ENCODE measurements at places on chromosomes 12 and 14.

DNA sequence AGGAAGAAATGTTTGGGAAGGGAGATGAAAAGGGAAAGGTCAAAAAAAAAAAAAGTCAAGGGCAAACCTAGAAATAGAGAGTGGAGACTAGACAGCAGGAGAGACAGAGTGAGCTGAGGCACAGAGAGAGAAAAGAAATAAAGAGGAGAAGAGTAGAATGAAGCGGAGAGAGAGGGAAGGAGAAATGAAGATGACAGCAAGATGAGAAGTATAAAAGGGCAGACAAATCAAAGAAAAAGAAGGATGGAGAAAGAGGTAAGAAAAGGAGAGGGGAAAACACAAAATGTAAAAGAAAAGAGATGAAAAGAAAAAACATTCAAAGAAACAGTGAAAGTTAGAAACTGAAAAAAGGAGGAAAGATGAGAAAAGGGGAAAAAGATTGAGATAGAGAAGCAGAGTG is 53.0 kb downstream of the TC2N start:
- DNase-seq = no peak

DNA sequence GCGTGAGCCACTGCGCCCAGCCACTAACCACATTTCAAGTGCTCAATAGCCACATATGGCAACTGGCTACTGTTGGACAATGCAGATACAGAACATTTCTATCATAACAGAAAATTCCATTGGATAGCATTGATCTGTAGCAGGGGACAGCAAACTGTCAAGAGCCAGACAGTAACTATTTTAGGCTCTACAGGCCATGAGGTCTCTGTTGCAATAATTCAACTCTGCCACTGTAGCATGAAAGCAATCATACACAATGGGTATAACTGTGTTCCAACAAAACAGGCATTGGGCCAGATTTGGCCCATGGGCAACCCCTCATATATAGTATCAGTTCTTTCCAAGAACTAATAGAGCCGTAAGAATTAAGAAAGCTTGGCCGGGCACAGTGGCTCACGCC is 8.0 kb downstream of the CSRNP2 start:
- no peak for DNase-seq

GRCh38 chr12:120150919-120151525 is 34.5 kb upstream of the RAB35 start:
- DNase-seq = no peak

GRCh38 chr14:68479247-68479646 is 313.6 kb downstream of the ZFP36L1 start:
- DNase-seq = no peak

DNA sequence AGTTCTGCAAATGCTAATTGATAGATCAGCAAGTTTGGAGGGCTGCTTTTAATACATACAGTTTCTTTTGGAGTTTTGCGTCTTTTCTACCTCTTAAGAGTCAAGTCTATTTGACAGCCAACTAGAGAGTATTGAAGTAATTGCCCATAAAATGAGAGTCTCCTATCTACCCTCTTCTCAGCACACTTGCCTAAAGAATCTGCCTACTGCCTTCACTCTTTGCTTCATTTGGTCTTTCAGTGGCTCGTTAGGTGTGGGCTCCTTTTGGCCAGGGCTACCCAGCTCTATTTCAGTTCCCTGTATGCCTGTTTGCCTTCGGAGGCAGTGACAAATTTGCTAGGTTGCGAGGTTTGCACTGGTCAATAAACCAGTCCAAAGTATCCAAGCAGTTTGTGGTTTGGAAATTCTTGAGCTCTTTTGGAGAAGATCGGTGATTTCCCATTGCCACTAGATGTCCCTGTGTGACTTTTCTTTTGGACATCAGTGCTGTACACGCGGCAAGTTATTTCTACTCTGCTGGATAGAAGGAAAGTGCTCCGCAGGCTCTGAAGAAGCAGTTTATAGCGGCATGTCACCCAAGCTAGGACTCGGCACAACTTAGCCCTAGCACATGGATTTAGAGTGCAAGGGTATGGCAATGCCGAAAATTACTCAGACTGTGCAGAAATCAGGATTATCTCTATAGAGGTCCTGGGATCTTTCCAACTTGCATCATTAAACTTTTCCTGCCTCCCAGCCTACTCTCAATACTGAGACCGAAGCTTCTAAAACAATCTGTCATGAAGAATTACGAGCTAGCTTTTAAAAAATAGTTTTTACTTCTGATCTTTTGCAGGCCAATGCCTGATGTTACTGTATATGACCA is 38.6 kb downstream of the MGST1 start:
- DNase-seq = no peak

GRCh38 chr12:51183816-51184215 is 10.9 kb upstream of the TFCP2 start:
- DNase-seq = no peak

DNA sequence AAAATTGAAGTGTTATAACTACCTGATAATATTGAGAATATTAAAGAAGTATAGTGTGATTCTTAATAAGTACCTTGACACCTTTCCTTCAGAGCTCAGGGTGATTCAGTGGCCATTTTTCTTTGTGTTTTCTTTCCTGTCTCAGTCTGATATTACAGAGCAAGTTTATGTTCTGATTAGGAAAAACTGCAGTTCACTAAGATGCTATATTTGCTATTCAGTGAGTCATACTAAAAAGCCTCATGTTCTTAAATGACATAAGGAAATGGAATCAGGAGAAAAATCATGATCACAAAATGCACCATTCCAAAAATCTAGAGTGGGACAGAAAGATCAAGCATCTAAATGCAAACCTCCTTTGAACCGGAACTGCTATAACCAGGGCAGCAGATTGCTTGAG is 390.6 kb upstream of the ATP2B1 start:
- DNase-seq = no peak

- no peak for DNase-seq
Measured at GRCh38 chr12:127930122-127930521, 336.8 kb upstream of the TMEM132C start.

DNA sequence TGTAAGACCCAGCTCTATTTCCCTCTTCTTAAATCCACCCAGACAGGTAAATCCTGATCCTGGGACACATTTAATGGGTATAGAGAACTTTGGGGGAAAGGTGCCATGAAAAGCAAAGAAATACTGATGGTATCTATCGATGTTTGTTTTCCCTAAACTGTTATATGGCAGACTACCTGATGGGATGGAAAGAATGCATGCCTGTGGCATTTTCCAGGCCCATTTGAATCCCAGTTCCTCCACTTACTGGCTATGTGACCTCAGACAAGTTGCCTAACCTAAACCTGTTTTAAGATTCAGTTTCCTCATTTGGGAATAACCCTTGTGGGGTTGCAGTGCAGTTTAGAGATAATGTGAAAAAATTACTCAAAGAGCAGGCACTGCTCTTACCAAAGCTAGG is 404.5 kb downstream of the FUT8 start:
- peak; percentile 19 for DNase-seq

GRCh38 chr14:104388011-104388521 is 191.5 kb upstream of the C14orf180 start:
- DNase-seq = no peak

DNA sequence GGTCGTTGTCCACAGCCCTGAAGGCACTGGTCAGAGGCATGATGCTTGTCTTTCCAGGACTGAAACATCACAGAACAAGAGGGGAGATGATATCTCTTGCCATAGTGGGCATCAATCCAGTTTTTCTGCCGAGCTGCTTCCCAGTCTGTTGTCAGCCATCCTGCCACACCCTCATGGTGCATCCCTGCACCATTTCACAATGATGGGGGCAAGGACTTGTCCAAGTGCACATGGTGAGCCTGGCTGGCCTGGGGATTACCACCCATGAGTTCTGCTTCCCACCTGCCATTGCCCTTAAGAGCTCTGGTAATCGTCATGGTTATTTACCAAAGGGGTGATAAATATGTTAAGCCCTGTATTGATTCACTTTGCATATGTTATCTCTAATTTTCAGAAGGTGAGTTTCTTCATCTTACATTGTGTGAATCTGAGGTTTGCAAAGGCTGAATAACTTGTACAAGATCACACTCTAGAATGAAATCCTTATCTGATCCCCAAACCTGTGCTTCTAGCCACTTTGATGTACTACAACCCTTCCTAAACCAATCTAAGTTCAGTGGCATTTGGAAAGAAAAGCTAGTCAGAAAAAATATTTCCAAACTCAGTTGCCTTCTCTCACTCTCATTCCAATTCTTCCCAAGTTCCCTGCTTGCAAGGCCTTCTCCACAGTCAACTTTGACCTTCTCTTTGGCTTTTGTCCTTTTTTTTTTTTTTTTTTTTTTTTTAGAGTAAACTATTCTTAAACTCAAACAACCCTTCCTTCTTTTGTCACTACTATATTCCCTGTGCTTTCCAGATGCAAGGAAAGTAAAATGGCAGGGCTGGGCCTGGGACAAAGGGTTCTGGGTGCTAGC is 2.3 kb downstream of the AVIL start:
- no peak for DNase-seq

DNA sequence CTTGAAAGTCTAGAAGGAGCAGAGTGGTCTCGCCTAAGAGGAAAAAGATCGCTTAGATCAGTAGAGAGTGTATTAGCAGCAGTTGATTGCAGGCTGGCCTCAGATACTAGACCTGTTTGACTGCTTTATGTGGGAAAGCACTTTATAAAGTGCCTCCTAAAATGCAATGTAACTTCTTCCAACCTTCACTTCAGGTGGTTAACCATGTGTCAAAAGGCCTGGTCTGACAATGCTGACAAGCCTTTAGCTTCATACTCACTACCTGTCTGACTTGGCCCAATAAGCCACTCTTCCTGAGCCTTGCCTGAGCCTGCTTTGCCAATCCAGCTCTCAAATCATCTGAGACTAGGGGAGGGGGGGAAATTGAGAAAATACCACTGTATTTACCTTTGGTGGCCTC is 14.6 kb downstream of the MGAT4C start:
- no peak for DNase-seq

GRCh38 chr12:101685092-101685491 is 12.3 kb upstream of the CHPT1 start:
- DNase-seq = no peak

GRCh38 chr12:122942637-122943036 is 23.6 kb downstream of the ABCB9 start:
- DNase-seq = no peak

GRCh38 chr12:16323638-16324037 is 23.8 kb upstream of the MGST1 start:
- DNase-seq = no peak

GRCh38 chr12:74119811-74120362 is 417.7 kb upstream of the ATXN7L3B start:
- DNase-seq = no peak

DNA sequence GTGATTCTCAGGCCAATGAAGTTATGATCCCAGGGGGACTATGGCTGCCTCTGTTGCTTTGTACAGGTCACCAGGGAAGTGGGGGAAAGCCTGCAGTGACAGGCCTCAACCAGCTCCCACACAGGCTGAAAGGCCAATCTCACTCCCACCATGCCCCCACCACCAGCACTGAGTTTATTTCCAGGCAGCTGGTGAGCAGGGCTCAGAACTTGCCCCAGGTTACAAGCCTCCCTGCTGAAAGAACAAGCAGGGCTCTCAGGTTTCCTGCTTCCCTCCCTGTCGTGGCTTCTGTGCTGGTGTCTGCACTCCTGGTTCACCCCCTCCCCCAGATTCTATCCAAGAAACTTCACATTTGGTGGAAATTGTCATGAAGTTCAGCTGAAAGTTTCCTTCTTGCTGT is 260.3 kb downstream of the CCDC59 start:
- no peak for DNase-seq

- DNase-seq = no peak
Measured at GRCh38 chr12:53483225-53483978, 15.9 kb downstream of the MAP3K12 start.

GRCh38 chr14:61498303-61498702 is 176.9 kb downstream of the PRKCH start:
- DNase-seq = no peak

DNA sequence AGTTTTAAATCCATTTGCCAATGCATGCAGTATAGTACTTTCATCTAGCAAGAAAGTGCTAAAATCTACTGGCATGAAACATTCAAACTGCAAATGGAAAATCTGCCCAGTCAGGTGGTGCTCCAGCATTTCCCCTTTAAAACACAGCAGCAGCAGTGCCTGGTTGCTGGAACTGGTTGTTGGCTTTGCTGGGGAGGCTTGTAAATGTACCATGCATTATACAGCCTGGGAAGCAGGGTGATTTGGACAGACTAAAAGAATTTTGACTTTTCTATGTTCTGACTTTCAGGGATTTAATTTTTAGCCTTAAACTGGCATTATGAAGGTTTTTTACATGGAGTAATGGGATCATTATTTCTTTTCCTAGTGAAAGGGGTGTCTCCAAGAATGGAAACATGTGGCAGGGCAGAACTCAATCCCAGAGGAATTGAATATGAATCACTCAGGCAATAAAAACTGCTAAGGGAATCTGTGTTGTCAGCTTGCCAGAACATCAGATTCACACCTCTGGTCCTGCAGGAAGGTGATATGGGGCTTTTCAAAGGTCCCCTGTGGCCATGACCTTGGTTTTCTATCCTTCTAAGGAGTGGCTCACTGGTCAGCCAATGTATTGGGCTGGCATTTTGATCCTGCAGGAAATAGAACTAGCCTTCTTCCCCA is 9.0 kb upstream of the PAX9 start:
- no peak for DNase-seq

DNA sequence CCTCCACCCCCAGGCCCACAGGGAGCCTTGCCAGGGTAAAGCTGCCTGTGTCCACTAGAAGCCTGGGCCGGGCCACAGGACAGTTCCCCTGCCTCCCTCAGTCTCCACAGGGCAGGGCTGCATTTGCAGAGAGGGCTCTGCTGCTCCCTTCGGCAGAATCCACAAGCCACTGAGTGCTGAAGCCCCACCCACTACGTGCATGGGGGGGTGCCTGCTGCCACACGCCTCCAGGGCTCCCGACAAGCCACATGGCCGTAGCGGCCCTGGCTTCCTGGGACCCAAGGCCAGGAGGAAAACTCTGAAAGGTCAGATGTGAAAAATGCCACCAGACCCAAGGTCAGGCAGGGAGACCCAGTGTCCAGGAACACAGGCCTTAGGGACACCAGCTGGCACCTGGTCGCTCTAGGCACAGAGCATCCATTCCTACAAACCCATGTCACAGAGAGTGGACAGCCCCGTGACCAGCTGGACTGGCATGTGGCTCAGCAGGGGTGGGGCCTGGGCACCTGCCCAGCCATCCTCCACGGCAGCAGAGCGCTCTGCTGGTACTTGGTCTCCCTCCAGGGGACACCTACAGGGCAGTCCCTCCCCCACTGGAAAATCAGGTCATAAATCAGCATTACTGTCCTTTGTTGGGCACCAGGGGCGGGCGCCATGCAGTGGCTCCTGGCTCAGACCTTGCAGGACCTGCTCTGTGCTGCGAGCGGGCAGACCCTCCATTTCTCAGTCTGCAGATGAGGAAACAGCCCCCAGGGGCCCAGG is 42.9 kb downstream of the CCDC85C start:
- peak; percentile 70 for DNase-seq

- no peak for DNase-seq
Measured at GRCh38 chr14:102975662-102976061, 53.2 kb downstream of the AMN start.

DNA sequence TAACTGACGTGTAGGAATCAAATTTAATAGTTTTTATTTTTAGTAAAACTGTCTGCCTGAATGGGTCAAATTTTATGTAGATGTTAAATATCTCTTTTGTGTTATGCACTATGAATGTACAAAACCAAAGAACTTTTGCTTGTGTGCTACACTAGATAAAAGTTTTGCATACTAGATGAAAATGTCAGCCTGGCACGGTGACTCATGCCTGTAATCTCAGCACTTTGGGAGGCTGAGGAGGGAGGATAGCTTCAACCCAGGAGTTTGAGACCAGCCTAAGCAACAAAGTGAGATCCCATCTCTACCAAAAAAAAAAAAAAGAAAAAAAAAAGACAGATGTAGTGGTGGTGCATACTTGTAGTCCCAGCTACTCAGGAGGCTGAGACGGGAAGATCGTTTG is 11.1 kb downstream of the AEBP2 start:
- no peak for DNase-seq

GRCh38 chr14:32432813-32433538 is 103.9 kb downstream of the AKAP6 start:
- DNase-seq = no peak
